HT1080 (cell line): ENCODE measurements at places on chromosomes 4 and X.

DNA sequence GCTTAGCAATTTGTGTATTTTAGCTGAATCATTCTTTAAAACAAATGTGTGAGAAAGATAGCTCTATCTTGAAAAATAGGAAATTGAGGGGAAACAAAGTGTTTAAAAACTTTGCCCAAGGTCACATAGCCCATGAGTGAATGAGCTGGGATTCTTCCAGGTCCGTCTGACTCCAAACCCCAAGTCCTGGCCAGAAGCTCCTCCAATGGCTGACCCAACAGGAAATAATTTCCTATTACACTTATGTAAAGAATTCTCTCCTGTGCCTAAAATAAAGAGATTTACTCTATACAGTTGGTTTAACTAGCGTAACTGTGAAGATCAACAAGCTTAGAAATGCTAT lies 287.6 kb downstream of the ARHGAP24 start:
- peak; percentile 66 for DNase-seq

DNA sequence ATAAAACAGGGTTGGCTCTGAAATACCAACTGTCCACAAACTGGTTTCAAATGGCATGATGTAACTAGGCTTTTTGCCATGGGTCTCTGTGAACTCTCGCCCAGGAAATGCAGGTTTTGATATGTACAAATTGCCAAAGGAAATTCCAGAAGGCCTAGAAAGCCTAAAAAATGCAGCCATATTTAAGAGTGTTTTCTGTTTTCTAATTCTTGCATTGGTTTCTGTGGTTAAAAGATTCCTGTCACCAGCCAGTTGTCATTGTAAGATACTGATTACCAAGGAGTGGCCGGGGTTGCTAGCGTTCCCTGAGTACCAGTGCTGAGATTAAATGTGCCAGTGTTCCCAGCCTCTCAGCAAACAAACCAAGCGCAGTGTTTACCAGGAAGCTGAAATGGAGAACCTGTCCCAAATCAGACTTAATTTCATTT lies 53.9 kb upstream of the SORBS2 start:
- DNase-seq, result peak; percentile 12

DNA sequence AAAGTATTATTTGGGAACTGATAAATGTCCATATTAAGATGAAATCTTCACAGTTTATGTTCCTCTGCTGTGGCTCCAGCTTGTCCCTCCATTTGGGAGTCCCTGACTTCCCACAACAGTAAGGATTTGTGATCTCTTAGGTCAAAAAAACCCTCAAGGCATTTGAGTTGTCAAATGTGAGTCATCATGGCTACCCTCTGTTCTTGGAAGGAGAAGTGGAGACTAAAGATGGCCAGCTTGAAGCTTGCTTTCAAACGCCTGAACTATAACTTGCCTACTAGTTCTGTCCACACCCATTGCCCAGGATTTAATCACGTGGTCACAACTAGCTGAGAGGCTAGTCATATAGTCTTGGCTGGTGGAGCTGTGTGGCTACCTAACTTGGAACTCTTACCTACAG lies 107.8 kb downstream of the CCNG2 start:
- peak; percentile 26 for DNase-seq

DNA sequence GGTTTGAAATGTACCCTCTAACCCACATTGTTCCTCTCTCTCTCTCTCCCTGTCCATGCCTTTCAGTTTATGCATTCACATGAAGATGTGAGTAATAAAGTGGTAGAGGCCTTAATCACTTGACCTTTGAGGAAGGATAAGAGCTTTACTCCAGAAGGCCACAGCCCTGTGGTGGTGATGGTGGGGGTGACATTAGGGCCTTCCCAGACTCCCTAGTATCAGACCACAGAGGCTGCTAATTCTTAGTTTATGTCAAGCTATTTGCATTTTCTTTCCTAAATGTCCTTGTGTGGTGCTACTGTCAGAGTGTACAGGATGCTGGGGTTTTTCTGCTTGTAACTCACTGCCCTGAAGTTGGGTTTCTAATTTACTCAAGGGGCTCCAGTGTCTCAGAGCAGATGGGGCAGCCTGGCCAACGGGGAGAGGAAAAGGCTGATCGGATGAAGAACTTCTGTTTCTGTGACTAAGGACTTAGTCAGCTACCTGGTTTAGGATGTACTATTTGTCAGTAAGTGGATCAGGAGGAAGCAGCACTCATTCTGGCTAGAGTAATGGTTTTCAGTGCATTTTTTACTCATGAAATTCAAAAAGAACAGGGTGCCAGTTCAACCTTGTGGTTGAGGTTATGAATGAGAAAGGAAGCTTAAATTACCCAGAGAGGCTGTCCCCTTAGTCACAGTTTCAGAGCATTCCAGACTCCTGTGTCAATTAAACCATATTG lies 509.6 kb upstream of the DIPK2B start:
- peak; percentile 99 for DNase-seq

DNA sequence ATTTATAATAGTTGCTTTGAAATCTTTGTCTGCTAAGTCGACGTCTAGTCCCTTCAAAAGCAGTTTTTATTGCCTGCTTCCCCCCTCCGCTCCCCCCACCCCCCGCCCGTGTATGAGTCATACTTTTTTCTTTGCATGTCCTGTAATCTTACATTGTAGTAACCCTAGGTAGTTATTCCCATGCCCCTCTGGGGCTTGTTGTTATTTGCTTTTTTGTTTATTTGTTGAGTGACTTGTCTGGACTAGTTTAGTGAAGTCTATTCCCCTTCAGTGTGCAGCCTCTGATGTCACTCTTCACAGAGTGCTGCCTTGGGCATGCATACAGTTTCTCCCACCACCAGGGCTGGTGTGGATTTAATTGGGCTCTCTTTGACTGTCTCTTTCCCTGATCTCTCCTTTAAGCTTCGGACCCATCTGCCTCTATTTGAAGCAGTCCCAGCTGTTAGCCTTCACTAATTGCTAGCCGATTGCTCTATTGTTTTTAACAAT lies 86.2 kb downstream of the PPEF1 start:
- DNase-seq, result no peak

- DNase-seq, result no peak
These were observed 17.6 kb upstream of the GABRA4 start for GRCh38 chr4:47010912-47011446.

DNA sequence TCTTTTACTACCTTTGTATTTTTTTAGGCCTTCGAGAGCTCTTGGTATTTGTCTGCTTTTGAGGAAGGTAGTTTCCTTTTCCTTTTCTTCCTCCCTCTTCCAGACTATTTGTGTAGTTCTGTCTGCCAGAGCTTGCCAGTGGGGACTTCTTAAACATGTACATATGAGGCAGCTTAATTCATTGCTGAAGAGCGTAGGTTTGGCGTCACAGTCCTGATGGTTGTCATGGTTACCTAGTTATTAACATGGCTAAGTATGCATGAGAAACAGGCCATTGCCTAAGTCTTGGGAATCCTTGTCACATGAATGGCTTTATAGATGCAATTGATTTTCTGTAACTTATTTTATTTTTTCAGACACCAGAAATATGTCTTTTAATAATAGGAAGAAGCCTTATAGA lies 48.5 kb upstream of the ARMCX2 start:
- no peak for DNase-seq

DNA sequence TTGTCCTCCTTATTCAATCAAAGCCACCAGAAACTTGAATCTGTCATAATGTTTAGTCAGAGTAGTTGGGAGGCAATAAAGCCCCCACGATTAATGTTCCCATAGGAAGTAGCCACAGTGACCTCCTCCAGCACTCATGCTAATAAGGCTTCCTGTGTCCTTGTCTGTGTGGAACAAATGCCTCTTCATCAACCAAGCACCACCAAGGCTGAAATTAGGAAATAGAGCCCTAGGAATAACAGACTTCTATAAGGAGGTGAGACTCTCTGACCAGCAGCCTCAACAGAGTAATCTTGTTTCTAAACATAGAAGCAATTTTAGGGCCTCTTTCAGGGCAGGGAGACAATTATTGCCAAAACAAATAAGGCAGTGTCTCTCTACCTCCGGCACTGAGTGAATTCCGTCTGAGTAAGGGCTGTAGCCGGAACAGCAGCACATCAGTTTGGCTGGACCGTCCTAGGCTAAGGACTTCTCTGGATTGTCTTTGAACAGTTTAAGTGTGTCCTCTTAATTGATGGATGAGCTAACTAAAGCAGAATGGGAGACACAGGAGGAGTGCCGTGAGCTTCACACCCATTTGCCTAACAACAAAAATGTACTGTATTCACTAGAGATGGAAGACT lies 329.2 kb upstream of the HAND2 start:
- DNase-seq, result no peak
